ENCODE measurements at places on chromosomes 13 and 19.

GRCh38 chr19:17841810-17842662 is 5.7 kb downstream of the JAK3 start:
- peak; percentile 76 for DNase-seq

DNA sequence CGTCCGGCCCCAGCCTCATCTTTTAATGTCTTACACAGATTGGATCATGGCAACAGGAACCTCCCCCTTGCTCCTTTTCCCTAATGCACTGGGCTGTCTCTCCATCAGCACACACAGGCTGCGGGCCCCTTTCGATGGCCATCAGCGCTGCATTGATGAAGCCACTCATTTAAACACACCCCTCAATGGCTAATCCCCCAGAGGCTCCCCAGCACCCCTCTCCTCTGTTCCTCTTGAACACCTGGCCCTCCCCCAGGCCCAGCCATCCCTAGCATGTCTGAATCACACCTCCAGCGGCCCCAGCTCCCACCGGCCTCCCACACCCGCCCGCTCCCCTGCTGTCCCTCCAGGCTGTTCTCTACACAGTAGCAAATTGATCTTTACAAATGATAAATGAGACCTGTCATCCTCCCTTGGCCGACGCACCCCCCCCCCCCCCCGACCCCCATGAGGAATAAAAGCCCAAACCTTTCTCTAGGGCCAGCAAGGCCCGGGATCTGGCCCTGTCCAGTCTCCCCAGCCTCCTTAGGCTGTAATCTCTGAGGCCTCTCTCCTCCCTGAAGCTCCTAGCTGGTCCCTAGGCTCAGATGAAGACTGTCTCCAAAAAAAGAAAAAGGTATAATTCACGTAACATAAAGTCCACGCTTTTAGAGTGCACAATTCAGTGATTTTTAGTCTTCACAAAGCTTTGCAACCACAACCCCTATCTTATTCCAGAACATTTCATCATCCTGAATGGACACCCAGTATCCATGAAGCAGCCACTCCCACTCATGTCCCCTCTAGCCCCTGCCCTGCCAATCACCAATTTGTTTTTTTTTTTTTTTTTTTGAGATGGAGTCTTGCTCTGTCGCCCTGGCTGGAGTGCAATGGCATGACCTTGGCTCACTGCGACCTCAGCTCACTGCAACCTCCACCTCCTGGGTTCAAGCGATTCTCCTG is 7.4 kb downstream of the RPL28 start:
- DNase-seq: no peak

DNA sequence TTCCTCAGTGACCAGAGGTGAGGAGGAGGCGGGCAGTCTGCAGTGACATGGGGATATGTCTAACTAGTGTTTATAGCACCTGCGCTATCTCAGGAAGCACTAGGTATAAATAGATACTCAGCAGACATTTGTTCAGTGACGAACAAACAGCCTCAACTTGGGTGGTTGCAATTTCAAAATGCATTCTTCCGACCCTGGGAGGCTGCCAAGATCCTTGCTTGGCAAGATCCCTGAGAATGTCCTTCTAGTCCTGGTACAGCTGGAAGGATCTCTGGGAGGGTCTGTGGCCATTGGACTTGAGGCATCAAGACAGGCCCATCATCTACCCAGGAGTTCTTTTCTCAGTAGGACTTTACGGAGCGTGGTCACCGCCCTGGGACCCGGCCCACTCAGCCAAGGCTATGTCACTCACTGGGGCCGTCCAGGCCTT is 299.5 kb downstream of the ZNF536 start:
- DNase-seq: no peak

DNA sequence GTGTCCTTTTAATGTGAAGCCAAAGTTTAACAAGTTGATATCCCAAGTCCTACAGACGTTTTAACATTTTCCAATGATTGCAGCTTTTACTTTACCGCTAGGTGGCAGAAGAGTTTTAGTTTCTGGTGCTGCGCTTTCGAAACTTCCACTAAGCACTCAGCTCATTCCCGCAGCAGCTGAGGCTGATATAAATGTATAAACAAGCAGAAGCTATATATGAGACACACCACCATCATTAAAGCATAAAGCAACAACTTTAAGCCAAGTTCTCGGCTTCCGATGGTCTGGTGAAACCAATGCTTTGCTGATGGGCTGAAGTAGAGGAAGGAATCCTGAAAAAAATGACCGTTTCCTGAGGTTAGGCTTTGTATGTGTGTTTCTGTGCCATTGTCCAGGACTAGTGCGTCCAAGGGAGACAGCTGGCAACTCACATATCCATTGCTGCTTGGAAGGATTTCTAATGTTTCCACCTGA is 753.9 kb downstream of the OLFM4 start:
- no peak for DNase-seq

GRCh38 chr19:47188507-47189033 is 42.4 kb downstream of the BBC3 start:
- no peak for DNase-seq

- DNase-seq: no peak
Observed at GRCh38 chr13:107883561-107884175, 331.7 kb downstream of the LIG4 start.

GRCh38 chr19:51219971-51220370 is 4.9 kb upstream of the CD33 start:
- no peak for DNase-seq

DNA sequence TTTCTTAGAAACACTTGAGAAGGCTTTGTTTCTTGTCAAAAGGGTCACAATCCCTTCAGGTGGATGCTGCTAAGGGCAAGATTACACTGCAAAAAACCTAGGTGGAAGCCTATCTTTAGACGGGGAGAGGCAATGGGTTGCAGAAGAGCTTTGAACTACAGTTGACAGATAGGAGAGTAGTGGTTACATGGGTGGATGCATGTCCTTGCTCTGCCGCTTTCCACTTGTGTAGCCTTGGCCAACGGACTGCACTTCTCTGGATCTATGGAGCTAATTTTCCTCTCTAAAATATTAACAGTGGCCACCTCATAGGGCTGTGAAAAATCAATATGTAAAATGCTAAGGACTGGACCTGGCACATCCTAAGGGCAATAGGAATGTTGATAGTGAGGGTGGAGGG is 980 bp downstream of the BCKDHA start:
- no peak for DNase-seq

- DNase-seq: no peak
Observed at GRCh38 chr19:35853038-35853756, 893 bp upstream of the NPHS1 start.

- no peak for DNase-seq
Observed at GRCh38 chr13:84096216-84096615, 213.9 kb upstream of the SLITRK1 start.

DNA sequence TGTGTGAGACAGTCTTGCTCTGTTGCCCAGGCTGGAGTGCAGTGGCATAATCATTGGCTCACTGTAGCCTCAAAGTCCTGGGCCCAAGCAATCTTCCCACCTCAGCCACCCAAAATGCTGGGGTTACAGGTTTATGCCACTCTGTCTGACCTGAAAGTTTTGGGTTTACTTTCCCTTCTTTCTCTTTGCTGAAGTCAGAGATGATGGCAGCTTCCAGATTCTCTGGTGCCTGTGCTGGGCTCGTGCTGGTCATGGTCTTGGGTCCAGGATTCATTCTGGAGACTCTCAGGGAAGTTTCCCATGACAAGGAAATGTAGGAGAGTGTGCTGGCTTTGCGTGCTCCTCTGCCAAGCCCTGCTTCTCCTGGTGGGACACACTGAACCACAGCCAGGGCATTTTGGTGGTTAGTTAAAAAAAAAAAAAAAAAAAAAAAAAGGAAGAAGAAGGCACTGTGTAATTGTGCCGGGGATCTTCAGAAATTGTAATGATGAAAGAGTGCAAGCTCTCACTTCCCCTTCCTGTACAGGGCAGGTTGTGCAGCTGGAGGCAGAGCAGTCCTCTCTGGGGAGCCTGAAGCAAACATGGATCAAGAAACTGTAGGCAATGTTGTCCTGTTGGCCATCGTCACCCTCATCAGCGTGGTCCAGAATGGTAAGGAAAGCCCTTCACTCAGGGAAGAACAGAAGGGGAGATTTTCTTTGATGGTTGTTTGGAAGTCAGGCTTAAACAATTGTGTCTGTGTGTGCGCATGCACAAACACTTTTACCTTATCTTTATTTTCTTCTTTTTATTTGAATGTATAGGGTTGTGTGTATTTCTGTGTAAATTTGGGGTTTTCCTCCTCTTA is at the start of gene ALOX5AP:
Gene ALOX5AP (plus strand): TSS at position 519 of the 847 bp plus-strand sequence. CDS start 63 bp downstream, at position 582.
- peak; percentile 71 for DNase-seq

DNA sequence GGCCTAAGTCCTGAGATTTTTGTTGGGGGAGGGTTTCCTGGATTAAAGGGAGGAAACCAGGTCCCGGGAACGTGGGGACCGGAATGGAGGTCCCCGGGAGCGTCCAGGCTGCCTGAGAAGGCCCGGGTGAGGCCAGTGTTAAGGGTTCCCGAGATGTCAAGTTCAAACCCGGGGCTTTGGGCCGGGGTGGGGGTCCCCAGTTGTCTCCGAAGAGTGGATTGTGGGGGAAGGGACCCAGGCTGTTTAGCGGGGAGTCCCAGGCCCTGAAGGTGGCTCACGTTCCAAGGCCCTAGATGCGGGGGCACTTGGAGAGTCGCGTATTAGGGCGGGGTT is 262 bp downstream of the COX7A1 start:
- no peak for DNase-seq

DNA sequence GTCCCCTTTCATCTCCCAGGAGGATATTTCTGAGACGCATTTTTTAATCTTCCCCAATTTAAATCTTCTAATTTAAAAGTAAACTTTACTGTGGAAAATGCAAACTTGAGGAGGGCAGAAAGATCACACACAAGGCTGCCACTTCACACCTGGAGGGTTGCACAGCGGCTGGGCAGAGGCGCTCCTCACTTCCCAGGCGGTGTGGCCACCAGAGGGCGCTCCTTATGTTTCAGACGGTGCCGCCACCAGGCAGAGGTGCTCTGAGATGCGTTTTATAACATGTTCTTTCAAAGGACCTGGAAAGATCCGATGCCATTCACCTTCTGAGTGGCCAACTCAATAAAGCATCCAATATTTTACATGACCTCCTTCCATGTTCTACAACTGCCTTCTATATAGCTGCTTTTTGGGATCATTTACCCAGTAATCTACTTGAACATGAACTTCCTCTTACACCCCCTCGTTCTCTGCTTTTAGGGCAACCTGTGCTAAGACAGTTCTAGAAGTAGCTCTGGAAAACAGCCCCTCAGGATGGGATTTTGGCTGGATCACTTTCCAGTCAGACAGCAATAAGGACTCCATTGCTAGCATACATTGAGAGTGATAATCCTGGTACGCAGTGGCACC is 14.8 kb upstream of the MTUS2 start:
- peak; percentile 72 for DNase-seq

DNA sequence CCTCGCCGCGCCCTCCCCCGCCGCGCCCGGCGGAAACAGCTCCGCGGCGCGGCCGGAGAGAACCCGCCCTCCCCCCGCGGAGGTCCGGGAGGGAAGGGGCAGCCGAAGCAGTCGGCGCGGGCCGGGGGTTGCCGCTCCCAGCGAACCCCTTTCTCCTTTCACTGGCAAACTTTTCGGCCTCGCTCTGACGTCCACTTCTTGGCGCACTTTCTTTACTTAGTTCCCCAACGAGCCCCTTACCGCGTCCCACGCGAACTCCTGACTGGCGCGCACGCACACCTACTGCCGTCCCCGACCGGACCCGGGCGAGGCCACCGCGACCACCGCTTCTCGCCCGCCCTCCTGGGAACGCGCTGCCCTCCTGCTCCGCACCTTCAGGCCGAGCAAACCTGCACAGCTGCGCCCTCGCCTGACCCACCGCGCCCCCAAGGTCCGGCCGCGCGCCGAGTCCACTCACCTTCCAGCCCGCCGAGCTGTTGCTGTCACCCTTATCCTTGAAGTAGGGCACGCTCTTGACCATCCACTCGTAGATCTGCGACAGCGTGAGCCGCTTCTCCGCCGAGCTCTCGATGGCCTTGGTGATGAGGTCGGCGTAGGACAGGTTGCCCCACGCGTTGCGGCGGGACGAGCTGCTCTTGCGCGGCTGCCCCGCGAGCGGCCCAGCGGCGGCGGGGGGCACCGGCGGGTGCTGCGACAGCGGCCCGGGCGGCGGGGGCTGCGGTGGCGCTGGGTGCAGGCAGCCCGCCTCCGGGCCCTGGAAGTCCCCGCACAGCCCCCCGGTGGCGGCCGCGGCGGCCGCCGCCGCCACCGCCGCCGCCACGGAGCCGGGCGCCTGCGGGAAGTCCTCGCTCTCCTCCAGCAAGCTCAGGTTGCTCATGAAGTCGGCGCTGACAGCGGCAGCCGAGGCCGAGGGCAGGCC is 1.1 kb downstream of the FOXO1 start:
- peak; percentile 83 for DNase-seq

DNA sequence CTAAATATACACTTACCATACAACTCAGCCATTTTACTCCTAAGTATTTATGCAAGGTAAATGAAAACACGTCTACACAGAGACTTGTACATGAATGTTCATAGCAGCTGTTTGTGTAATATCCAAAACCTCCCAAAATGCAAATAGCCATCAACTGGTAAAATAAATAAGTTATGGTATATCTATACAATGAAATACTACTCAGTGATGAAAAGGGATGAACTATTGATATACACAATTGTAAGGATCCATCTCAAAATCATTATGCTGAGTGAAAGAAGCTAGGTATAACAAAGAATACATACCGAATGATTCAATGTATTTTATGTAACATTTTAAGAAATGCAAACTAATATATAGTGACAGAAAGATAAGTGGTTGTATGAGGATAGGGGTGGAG is 149.8 kb upstream of the TNFSF11 start:
- DNase-seq: no peak

- no peak for DNase-seq
Observed at GRCh38 chr13:78875792-78876580, 217.0 kb upstream of the OBI1 start.

DNA sequence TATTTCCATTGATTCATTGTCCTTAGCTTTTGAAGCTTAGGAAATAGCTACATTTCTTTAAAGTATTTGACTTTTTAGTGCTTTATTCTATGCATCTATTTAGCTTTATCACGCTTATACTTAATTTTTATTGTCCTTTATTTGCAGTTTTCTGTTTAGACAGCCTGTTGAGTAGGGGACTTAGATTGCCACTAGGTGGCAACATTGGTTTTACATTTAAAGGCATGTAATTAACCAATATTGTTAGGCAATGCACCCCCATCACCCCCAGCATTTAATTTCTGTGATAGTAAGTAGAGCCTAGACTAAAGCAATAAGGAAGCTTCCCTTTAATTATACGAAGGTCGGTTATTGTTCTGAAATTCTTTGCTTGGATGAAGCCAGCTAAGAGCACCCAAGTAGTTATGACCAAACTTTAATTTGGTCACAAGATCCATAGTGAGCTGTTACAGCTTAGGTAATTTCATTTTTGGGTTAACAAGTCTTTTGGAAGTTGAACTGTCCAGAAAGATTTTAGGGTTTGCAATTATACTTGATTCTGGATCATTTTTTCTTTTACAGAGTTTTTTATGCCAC is 36.5 kb downstream of the B3GLCT start:
- DNase-seq: no peak

- DNase-seq: peak; percentile 5
Observed at GRCh38 chr13:111903143-111903542, 163.8 kb upstream of the SOX1 start.
